Thoracic aorta (tissue), 2 donors: ENCODE measurements at places on chromosomes 3 and 15.

GRCh38 chr15:35019404-35020327, 31.6 kb upstream of the ZNF770 start:
- no peak for DNase-seq
- no peak overlapping the region for H3K4me3 ChIP-seq
- no peaks in the 10 kb centered on the region for H3K27me3 ChIP-seq
- no peak overlapping the region for H3K27ac ChIP-seq

- H3K4me1 ChIP-seq, result peaks cover 11% of the 10 kb centered on the region
- H3K4me3 ChIP-seq, result peak within 1 kb of the TSS; percentile 91
- DNase-seq, result peak; percentile 31
- no peaks in the 10 kb centered on the region for H3K27me3 ChIP-seq
- H3K27ac ChIP-seq, result peak within 1 kb of the TSS; percentile 68
- peaks cover 6% of the 10 kb centered on the region for H3K36me3 ChIP-seq
Observed at GRCh38 chr3:122564155-122564912, at the start of the genes DTX3L and PARP9. Gene DTX3L (plus strand): TSS chr3:122564338. CDS start chr3:122564427, 89 bp downstream. Gene PARP9 (minus strand): TSS chr3:122564300. CDS start chr3:122559620, 4,680 bp downstream.

DNA sequence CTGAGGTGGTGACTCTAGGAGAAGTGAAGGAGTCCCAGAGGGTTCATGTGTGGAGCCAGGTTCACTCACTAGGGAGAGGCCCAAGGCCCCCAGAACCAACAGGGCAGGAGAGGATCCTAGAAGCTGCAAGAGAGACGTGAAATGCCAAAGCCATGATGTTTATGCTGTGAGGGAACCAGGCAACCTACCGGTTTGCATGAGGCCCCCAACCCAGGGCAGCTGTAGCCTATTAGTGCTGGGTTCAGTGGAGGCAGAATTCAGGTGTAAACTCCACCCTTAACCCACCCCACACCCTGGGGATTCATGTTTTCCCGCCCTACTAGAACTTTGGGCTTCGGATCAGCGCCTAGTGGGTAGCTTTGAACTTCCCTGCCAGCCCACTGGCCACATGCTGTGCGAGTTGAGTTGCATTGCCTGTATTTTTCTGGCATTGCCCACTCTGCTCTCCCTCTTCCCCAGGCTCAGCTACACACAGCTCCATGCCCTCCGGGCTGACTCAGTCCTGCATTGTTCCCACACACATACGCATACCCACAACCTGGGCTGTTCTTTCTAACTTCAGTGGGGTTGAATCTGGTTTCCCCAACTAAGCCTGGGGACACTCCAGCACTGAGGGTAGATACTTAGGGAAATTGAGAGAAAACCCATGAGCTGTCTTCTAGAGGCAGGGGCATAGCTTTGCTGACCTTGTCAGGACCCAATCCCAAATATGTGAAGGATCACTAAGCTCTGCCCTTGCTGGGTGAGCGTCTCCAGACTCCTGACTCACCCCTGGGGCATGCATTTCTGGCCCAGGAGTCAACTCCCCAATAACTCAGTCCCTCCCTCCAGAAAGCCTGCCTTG, 2.0 kb upstream of the ZBTB47 start:
- H3K27me3 ChIP-seq, result no peaks in the 10 kb centered on the region
- DNase-seq, result no peak
- H3K27ac ChIP-seq, result peak overlapping the region; percentile 97
- peaks cover 8% of the 10 kb centered on the region for H3K36me3 ChIP-seq

- H3K36me3 ChIP-seq, result no peaks in the 10 kb centered on the region
- no peak overlapping the region for H3K27ac ChIP-seq
- peak; percentile 20 for DNase-seq
- H3K4me1 ChIP-seq, result peaks cover 12% of the 10 kb centered on the region
- H3K4me3 ChIP-seq, result no peak overlapping the region
Observed at GRCh38 chr3:11140030-11140712, 14.1 kb upstream of the HRH1 start.

DNA sequence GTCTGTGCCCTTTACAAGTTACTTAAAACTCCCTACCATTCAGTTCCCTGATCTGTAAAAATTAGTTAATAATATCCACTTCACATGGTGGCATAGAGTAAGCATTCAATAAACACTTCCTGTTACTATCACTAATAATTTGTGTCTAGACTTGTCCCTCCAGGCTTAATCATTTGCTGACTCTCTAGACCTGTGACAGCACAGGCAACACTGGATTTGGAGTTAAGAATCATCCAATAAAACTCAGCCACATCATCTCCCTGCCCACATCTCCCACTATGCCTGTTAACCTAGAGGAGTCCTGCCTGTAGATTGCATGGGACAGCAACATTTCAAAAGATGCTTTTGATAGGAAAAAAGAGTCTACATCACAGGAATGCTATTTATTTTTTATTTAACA, 564.6 kb downstream of the MFSD1 start:
- no peaks in the 10 kb centered on the region for H3K4me1 ChIP-seq
- H3K27me3 ChIP-seq, result no peaks in the 10 kb centered on the region
- H3K27ac ChIP-seq, result no peak overlapping the region
- H3K4me3 ChIP-seq, result no peak overlapping the region

- DNase-seq, result no peak
- H3K27me3 ChIP-seq, result no peaks in the 10 kb centered on the region
- H3K4me3 ChIP-seq, result no peak overlapping the region
- H3K27ac ChIP-seq, result no peak overlapping the region
- H3K36me3 ChIP-seq, result no peaks in the 10 kb centered on the region
- no peaks in the 10 kb centered on the region for H3K4me1 ChIP-seq
Observed at GRCh38 chr15:28873585-28874190, 12.1 kb upstream of the APBA2 start.

- no peaks in the 10 kb centered on the region for H3K36me3 ChIP-seq
- H3K27me3 ChIP-seq, result no peaks in the 10 kb centered on the region
- H3K4me3 ChIP-seq, result no peak overlapping the region
- no peak for DNase-seq
- H3K4me1 ChIP-seq, result peaks cover 20% of the 10 kb centered on the region
Observed at GRCh38 chr3:190060192-190060775, 60.4 kb downstream of the P3H2 start.
